Stimulated activated CD8-positive, alpha-beta memory T cell treated with anti-CD3 and anti-CD28 coated beads, Interleukin-4, amount 100 ng/mL, for 24 hours (primary cell): ENCODE measurements at places on chromosomes 3 and 15.

DNA sequence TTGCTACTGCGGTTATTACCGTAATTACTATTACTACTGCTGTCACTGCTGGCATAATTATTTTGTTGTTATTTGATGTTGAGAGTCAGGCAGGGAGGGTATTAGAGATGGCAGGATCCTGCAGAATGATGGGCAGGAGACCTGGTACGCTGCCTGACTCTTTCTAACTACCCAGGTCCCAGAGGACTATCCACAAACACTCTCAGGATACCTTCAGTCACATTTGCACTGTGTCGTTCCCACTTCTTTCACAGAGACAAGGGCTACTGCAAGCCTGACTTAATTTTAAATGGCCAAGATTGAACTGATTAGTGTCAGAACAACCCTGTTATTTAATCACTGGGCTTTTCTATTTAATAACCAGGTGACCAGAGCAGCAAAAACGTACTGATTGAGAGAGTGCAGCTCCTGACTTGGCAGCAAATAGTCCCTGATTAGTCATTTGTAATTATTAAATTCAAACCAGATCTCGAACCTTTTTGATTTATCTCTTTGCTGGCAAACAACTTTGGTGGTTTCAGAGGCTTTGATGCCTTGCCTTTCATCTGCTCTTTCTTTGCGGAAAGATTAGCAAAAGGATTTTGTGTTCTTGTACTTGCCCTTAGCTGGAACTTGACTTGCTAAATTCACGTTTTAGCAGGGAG lies 88.8 kb upstream of the ARHGEF3 start:
- no peak for DNase-seq

GRCh38 chr15:58330741-58331559 lies 100.8 kb upstream of the LIPC start:
- no peak for DNase-seq

DNA sequence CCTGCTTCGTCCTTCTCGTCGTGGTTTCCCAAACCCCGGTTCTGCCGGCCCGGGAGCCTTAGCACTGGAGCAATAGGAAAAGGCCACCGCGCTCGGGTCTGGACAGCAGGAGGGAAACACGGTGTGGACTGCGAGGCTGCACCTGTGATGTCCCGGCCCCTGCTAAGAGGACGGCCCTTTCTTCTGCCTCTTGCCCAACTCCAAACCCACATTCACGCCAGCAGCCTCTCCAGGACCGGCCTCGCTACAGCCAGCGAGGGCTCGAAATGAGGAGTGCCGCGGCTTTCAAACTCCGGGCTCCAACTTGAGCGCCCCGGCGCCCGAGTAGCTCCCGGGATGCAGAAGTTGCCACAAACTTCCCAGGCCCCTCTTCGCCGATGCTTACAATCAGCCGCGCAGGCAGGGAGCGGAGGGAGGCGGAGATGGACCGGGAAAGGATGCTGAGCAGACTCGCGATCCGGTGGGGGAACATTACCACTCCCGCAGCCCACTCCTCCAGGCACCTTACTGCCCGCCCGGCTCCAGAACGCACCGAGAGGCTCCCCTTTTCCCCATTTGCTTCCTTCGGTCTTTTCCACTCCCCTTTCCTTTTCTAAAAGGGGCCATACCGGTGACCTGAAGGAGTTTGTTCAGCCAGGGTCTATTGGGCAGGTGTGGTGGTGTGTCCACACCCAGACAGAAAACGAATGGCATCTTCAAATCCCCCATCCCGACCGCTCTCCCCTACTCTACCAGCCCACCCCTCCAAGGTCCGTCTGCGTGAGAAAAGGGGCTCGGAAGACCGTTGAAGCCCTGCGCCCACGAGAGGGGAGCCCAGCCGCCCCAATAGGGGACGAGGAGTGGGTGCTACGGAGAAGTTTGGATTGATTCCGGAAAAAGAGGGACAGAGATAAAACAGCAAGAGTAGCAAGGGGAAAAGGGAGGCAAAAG lies 18.8 kb upstream of the SATB1 start:
- peak; percentile 15 for DNase-seq

GRCh38 chr3:37271611-37272010 lies 97.2 kb upstream of the LRRFIP2 start:
- no peak for DNase-seq

GRCh38 chr3:87196879-87197278 lies 30.2 kb upstream of the CHMP2B start:
- no peak for DNase-seq

GRCh38 chr3:137792626-137793271 lies 28.6 kb downstream of the SOX14 start:
- DNase-seq: no peak

GRCh38 chr3:13223574-13224237 lies 150.5 kb upstream of the IQSEC1 start:
- no peak for DNase-seq

DNA sequence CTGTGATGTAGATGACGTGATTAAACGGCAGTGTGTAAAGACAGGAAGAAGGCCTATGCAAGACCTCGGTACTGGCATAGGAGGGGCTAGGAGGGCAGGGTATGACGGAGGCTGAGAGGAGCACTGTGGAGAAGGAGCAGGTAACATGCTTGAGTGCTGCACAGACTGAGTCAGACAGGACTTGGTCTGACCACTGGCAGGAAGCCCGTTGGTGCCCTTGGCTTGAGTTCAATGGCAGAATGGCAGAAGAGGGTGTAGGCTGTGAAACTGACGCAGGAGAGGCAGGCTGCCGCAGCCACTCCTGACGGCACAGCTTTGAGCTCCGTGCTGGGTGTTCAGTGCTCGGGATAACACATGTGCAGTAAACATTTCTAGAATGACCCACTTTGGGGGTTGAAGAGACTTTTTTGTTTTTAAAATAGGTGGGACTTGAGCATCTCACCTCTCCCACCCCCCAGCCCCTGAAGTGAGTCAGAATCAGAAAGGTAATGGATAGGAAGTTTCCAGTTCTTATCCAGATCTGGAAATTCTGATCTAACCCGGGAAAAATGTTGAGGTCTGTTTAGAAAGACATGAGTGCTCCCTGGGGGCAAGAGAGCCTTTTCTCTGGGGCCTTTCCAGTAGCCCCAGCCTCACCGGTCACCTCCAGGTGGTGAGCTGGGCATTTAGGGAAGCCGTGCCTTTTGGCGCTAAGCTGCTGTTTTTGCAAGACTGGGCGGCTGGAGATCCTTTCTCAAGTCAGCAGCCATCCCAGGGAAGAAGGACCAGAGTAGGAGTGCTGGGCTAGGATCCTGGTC lies 126.4 kb downstream of the RPLP1 start:
- no peak for DNase-seq

DNA sequence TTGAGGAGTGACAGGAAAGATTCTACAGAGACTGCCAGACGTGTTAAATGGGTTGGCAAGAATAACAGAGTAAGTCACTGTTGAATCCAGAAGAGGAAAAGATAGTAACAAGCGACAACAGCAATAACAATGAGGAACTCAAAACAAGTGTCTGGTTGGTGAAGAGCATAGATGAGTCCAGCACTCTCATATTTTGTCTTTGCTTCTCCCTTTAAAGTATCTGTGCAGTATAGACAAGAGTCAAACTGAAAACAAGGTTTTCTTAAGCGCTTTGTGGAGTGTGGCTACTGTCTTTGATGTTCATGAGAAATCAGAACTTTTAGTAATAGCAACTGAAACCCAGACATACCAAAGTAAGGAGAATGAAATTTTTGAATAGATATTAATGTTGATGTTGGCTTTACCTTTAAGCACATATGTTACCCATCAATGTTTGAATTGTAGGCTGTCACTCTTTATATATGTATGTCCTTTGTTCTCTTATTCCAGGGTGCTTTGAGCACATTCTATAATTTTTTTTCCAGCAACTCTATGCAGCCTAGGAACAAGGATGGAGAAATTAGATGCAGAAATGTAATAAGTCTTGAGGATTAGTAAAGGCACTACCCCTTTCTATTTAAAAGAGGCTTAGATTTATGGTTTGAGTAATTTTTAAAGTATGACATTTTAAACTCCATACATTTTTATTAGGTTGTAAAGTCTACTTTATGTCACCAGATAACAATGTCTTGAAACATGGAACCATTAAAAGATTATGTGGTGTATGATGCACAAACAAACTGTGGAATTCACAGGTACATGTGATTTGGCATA lies 185.5 kb downstream of the NFKBIZ start:
- no peak for DNase-seq

DNA sequence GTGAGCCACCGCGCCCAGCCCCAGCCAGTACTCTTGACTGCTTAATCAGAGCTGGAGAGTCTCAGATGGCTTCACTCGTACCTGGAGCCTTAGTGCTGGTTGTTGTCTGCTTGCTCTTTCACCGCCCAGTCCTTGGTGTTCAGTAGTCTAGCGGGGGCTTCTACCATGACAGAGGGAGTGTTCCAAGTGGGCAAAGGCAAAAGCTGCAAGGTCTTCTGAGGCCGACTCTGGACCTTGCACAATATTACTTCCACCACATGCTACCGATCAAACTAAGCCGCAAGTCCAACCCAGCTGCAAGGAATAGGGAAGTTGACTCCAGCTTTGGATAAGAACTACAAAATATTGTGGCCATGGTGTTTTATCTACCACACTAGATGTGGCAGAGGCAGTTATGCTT lies 6.6 kb downstream of the PARL start:
- DNase-seq: no peak

GRCh38 chr3:177196456-177197040 lies 734 bp downstream of the TBL1XR1 start:
- no peak for DNase-seq

GRCh38 chr3:193680220-193680619 lies 87.2 kb downstream of the OPA1 start:
- no peak for DNase-seq

- no peak for DNase-seq
These were observed 21.8 kb downstream of the NIPA1 start for GRCh38 chr15:22808240-22808639.

DNA sequence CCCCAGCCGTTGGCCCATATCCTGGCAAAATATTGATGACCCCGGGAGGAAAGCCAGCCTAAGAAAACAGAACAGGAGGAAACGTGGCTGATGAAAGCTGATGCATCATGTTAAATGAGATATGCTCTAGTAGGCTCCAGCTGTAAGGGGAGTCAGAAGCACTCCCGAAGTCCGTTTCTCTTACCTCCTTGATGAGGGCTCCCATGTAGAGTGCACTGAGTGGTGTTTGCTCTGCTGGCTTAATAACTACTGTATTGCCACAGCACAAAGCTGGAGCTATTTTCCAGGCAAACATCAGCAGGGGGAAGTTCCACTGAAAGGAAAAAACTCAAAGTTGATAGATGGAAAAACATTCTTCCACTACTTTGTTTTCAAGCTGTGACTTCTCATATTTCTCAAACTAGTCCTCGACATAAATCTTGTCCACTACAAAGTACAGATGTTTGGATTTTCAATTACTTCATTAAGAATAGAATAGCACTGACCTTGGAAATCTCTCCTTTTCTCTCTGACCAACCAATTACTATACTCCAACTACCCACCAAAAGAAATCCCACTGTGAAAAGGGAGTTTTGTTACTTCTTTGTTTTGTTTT lies 72.7 kb downstream of the ALDH1A2 start:
- DNase-seq: no peak

DNA sequence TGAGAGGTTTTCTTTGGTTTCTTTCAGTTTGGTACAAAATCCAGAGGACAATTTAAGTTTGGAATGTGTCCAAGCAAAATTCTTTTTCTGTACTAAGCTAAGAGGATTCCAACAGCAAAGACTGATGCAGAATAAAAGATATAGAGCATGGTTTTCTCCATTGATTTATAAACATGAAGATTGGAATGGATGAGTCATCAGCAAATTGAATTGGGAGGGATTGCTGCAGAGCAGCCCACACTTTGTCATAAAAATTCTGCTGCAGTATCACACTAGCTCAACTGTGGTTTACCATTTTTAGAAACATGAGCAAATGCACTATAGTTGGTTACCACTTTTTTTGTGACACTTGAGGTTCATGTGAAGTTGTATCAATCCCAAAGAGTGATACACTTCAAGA lies 16.1 kb upstream of the LARP6 start:
- DNase-seq: no peak

DNA sequence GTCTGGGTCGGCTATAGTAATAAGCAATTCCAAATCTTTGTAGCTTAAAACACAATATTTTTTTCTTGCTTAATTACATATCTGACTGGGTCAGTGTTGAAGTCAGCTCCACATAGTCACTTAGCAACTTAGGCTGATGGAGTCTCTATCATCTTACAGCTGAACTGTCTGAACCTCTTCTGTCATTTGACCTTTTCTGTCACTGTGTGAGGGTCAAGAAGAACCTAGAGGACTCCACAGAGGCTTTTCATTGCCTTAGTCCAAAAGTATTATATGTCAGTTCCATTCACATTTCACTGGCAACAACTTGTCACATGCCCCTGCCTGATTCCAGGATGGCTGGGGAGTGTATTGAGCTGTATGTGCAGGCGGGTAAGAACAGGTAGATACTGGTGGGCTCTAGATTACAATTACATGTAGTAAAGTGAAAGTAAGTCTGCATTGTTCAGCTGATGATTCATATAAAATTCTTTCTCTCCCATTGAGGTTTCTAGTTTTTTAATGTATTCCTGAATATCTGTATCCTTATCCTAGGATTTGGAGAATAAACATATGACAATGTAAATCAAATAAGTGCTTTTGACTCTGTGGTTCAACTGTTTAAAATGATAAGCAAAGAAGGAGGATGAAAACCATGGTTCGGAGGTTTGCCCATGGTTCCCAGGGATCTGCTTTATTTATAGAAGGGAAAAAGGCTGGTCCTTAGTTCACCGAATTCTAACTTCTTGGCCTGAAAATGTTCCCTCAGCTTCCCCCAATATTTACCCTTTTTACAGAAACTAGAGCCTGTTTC lies 5.8 kb upstream of the ARPP21 start:
- no peak for DNase-seq

- DNase-seq: no peak
These were observed 17.9 kb downstream of the STT3B start for GRCh38 chr3:31550452-31551251.

- no peak for DNase-seq
These were observed 102.9 kb upstream of the NR2E3 start for GRCh38 chr15:71707230-71708050.

GRCh38 chr3:126354776-126355175 lies 2.4 kb downstream of the KLF15 start:
- DNase-seq: no peak

- DNase-seq: no peak
These were observed 786.2 kb downstream of the SQOR start for GRCh38 chr15:46420990-46421389.

DNA sequence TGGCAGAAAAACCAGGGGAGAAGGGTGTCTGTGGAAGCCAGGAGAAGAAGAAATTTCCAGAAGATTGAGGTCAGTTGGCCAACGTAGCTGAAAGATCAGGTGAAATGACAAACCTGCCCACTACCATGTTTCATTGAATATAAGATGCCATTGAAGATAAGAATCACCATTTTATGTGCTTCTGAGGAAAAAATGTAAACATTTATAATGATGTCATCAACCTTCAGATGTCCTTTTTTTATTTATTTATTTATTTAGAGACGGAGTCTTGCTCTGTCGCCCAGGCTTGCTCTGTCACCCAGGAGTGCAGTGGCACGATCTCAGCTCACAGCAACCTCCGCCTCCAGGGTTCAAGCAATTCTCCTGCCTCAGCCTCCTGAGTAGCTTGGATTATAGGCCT lies 4.9 kb upstream of the PODXL2 start:
- no peak for DNase-seq

- DNase-seq: no peak
These were observed 618.0 kb downstream of the CADM2 start for GRCh38 chr3:85576697-85577200.

- DNase-seq: no peak
These were observed 146.3 kb downstream of the PLCL2 start for GRCh38 chr3:17030956-17031652.
